ENCODE measurements at places on chromosomes 2 and 18. TPM values are rescaled to one million over a fixed set of nuclear protein-coding genes. Genes with fewer than 3 reads are reported as not detected.
A peak's percentile ranks its signal among the peaks of the same experiment; 100 is the strongest.

DNA sequence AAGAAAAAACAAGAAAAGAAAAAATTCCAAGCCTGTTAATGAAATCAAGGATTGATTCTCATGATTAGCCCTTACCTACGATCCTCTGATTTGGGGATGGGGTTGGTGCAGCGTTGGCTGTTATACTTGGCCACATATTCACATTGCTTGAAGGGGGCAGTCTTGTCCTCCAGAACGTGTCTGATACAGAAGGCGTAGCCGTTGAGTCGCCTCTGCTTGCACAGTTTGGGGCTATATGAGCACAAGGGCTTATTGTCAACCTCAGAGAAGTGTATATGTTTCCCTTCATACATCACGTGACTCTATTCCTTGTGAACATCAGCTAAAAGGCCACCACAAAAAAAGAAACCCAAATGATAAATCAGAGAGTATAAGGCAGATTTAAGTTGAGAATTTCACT, 23.2 kb downstream of the INO80D start:
- no peak for DNase-seq
- H3K27ac ChIP-seq = no peak overlapping the region
- peaks cover 35% of the 10 kb centered on the region for H3K4me1 ChIP-seq
- peaks cover 16% of the 10 kb centered on the region for H3K36me3 ChIP-seq

GRCh38 chr2:231709981-231710798, 1.9 kb downstream of the PTMA start:
- peak; percentile 87 for DNase-seq
- H3K27ac ChIP-seq = peak overlapping the region; percentile 99
- H3K4me1 ChIP-seq = peaks cover 44% of the 10 kb centered on the region

Gene DCDC2C
- total RNA-seq = not detected

DNA sequence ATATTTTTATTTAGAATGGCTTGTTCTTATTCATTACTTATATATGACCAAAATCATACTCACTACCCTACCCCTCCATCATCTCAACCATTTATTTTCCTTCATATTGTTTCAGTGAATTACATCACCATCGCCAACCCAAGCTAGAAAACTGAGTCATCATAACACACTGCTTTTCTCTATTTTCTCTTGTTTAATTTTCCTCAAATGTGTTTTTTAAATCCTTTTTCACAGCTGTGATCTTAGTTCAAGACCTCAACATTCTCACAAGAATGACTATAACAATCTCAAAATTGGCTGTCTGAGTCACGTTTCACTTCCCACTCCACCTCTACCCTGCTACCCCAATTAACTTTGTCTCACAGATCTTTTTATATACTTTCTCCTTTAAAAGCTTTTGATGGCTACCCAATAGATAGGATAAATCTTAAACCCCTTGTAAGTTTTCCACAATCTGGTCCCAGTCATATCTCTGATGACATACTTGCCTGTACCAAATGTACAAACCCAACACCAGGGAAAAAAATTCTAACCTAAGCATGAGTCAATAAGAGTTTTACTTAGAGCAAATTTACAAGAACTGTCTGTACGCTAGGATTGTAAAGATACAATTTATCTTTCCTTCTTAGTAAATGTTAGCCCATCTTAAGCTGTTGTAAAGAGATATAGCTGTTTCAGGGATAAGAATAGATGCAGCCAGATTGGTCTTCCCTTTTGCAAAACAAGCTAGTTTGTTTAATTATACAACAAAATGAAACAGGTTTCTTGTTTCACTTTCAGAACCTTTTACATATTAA, 635.1 kb upstream of the SLC39A10 start:
- H3K4me1 ChIP-seq = peaks cover 16% of the 10 kb centered on the region

DNA sequence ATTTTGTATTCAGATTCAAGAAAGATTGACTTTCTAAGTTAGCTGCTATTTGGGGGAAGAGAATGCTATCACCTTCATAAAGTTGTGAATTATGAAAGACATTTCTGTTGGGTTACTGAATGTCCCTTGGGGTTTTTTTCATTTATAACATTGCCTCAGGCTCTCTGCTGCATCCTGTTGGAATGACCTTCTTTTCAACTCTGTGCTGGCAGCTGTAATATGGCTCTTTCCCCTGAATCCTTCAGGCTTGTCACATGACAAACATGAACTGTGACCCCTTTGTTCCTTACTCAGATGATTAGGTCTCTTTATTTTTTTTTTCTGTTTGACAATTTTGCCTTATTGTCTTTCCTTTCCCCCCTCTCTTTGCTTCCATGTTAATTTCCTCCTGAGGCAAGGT, 159.8 kb downstream of the TAF4B start:
- H3K36me3 ChIP-seq = peaks cover 4% of the 10 kb centered on the region
- H3K4me3 ChIP-seq = no peak overlapping the region
- H3K4me1 ChIP-seq = no peaks in the 10 kb centered on the region
- DNase-seq = no peak

Gene HOXD10
- total RNA-seq = not detected

Gene C1QL2
- total RNA-seq = not detected

Gene REL
- 72.6 TPM for total RNA-seq

DNA sequence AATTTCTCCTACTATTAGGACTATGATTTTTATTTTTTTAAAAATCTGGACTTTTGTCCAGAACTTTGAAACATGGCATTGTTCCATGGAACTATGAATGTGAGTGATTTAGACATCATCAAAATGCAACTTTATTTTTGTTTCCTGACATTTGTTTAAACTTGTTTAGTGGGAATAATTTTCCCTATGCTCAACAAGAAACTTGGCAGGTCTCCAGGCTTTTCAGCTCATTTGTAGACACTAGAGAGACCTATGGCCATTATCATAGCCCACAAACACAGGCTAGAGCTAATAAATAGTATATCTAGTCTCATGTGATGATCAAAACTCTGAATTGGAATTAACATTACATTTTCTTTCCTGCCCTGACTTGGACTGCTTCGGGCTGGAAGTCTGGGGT, 145.1 kb upstream of the CELF4 start:
- H3K27me3 ChIP-seq = no peaks in the 10 kb centered on the region
- H3K27ac ChIP-seq = no peak overlapping the region
- DNase-seq = no peak
- H3K4me3 ChIP-seq = no peak overlapping the region

- no peaks in the 10 kb centered on the region for H3K4me1 ChIP-seq
- H3K36me3 ChIP-seq = no peaks in the 10 kb centered on the region
- no peak overlapping the region for H3K27ac ChIP-seq
- H3K4me3 ChIP-seq = no peak overlapping the region
- no peak for DNase-seq
These were observed 94.2 kb downstream of the EPHA4 start for GRCh38 chr2:221477714-221478484.

- H3K27ac ChIP-seq = peak overlapping the region; percentile 77
- peak overlapping the region; percentile 85 for H3K4me3 ChIP-seq
- DNase-seq = no peak
- peaks cover 5% of the 10 kb centered on the region for H3K36me3 ChIP-seq
- H3K4me1 ChIP-seq = peaks cover 73% of the 10 kb centered on the region
These were observed 73.5 kb upstream of the SERTAD2 start for GRCh38 chr2:64727013-64727767.

DNA sequence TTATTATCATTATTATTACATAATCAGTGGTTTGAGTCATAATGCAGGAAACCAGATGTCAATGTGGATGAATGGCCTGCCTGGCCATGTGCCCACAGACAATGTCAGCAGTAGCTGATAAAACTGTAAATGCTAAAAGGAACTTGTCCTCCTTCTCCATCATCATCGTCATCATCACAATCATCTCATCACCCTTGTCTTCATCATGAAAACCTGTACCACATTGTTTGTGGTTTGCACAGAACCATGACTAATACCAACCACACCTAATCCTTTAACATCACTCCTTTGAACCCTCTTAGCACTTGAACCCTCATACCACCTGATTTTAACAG, 96.0 kb downstream of the HNMT start:
- H3K36me3 ChIP-seq = no peaks in the 10 kb centered on the region
- H3K27me3 ChIP-seq = no peaks in the 10 kb centered on the region
- no peak overlapping the region for H3K4me3 ChIP-seq

- no peaks in the 10 kb centered on the region for H3K36me3 ChIP-seq
- H3K27ac ChIP-seq = no peak overlapping the region
- peaks cover 8% of the 10 kb centered on the region for H3K27me3 ChIP-seq
- no peaks in the 10 kb centered on the region for H3K4me1 ChIP-seq
- H3K4me3 ChIP-seq = no peak overlapping the region
These were observed 289.2 kb upstream of the HDAC4 start for GRCh38 chr2:239689985-239690384.

GRCh38 chr18:46623541-46623940, 33.5 kb downstream of the LOXHD1 start:
- peaks cover 39% of the 10 kb centered on the region for H3K4me1 ChIP-seq
- H3K27ac ChIP-seq = no peak overlapping the region
- DNase-seq = peak; percentile 23
- H3K36me3 ChIP-seq = no peaks in the 10 kb centered on the region

GRCh38 chr2:45278365-45279078, 269.3 kb upstream of the SIX2 start:
- H3K4me1 ChIP-seq = no peaks in the 10 kb centered on the region
- H3K4me3 ChIP-seq = no peak overlapping the region
- no peak overlapping the region for H3K27ac ChIP-seq
- no peaks in the 10 kb centered on the region for H3K36me3 ChIP-seq
- DNase-seq = no peak
